ENCODE measurements at places on chromosomes 5 and 9.

GRCh38 chr5:172564883-172565282, 76.2 kb upstream of the NEURL1B start:
- DNase-seq: no peak

- DNase-seq: no peak
Measured at GRCh38 chr9:2798423-2798822, 45.5 kb downstream of the PUM3 start.

DNA sequence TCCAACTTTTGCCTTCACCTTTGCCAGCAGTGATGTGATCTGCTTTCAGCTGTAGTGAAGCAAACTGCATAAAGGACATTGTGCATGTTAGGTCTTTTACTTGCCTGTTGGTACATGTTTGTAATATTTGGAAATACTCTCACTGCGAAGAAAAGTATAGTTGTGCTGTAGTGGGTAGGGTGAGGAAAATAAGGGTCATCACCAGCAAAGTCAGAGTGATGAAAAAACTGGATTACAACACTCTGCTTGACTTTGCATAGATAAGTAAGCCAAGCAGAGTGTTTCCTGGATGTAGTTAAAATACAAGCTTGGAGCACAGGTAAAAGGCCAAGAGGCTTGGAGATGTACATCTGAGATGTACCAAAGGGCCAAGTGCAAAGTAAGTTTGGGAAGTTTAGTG, 16.7 kb downstream of the TGFBR1 start:
- DNase-seq: no peak

- no peak for DNase-seq
Measured at GRCh38 chr9:23555851-23556250, 270.2 kb downstream of the ELAVL2 start.

DNA sequence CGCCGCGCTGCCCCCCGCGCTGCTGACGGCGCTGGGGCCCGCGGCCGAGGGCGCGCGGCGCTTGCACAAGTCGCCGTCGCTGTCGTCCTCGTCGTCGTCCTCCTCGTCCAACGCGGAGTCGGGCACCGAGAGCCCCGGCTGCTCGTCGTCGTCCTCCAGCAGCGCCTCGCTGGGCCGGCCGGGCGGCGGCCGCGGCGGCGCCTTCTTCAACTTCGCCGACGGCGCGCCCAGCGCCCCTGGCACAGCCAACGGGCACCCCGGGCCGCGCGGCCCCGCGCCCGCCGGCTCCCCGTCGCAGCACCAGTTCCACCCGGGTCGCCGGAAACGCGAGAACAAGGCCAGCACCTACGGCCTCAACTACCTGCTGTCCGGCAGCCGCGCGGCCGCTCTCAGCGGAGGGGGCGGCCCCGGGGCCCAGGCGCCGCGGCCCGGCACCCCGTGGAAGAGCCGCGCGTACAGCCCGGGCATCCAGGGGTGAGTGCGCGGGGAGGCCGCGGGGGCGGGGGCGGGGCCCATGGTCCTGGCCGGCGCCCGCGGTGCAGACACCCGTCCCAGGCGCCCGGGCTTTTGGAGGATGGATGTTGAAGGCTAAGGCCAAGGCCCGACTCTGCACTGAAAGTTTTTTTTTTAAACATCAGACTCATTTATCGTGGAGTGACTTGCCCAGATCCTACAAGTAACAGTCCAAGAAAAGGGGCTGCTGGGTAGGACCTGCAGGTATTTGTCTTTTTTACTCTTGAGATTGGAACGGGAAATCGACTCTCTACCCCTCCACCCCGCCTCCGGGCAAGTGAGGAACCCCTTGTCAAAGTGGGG, 1.2 kb downstream of the TENT4A start:
- DNase-seq: no peak

GRCh38 chr5:89397096-89397495, 514.1 kb upstream of the MEF2C start:
- no peak for DNase-seq

- no peak for DNase-seq
Measured at GRCh38 chr5:73116506-73116905, 3.9 kb upstream of the TMEM171 start.

Measured in stimulated activated CD8-positive, alpha-beta memory T cell treated with anti-CD3 and anti-CD28 coated beads, Interleukin-15, amount 100 ng/mL, for 4 hours (primary cell).